ENCODE measurements at places on chromosomes 12 and 14.
A peak's percentile ranks its signal among the peaks of the same experiment; 100 is the strongest.

DNA sequence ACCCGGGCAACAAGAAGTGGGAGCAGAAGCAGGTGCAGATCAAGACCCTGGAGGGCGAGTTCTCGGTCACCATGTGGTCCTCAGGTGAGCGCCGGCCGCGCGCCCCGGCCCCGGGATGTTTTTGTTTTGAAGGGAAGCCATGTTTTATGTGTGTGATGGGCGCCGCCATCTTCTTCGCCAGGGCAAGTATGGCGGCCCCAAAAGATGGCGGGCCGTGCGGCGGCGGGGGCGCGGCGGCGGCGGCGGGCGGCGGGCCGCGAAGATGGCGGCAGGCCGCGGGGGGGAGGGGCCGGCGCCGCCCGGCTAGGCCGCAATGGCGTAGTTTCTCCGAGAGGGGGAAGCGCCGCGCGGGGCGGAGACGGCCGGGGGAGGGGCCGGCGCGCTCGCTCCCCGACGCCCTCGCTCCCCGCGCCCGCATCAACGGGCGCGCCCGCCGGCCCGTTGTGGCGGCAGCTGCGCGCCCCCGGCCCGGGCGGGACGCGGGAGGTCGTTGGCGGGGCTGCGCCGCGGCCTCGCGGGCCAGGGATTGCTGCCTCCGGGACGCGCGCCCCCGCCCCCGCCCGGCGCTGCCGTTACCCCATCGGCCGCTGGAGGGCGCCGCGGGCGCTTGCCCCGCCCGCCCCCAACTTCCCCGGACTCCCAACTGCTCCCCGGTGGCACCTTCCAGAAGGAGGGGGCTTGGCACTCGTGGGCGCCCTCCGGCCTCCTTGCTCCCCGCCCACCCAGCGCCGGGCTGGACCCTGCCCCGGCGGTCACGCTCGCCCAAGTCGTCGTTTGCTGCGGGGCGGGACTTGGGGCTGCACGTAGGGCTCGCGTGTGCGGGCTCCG, 1.1 kb downstream of the YY1 start:
- peak; percentile 90 for DNase-seq

DNA sequence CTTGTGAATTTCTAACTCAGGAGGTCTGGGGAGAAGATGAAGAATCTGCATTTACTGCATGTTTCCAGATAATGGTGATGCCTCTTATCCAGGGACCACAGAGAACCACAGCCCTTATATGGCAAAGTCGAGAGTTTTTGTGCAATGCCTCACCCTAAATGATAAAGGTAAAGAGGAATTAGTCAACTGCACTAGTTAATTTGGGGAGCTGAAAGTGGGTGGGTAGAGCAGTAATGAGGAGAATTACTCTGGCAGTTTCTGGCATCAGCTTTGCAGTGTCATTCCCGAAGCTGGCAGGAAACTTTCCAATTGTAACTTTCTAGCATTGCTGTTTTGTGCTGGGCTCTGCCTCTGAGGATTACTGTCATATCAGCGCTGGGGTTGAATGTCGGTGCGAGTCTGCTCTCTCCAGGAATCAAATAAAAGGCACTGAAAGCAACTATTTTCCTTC, 10.3 kb downstream of the EGLN3 start:
- no peak for DNase-seq

DNA sequence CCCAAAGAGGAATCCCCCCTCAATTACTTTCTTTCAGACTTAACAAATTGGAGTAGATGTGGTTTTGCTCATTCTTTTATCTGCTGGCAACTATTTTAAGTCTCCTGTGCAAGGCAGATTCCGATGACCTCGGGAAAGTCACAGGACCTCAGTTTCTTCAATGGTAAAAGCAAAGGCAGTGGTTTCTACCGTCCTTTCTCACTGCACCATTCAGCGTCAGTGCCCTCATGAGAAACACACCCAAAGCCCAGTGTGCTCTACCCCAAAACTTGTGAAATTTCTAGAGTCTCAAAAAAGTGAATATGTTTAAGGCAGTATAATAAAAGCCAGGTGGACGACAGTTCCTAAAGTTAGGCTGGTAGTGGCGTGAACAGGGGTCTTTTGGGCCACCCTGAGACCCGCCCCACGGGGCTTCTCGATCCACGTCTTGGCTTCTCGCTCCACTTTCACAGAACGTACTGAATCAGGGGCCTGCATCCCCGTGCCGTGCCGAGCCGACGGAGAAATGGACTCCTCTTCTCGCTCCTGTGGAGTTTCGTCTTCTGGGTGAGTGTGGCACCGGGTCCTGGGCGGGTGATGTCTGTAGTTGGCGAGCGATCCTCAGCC, 1.3 kb upstream of the ARHGAP5 start:
- DNase-seq, result no peak

DNA sequence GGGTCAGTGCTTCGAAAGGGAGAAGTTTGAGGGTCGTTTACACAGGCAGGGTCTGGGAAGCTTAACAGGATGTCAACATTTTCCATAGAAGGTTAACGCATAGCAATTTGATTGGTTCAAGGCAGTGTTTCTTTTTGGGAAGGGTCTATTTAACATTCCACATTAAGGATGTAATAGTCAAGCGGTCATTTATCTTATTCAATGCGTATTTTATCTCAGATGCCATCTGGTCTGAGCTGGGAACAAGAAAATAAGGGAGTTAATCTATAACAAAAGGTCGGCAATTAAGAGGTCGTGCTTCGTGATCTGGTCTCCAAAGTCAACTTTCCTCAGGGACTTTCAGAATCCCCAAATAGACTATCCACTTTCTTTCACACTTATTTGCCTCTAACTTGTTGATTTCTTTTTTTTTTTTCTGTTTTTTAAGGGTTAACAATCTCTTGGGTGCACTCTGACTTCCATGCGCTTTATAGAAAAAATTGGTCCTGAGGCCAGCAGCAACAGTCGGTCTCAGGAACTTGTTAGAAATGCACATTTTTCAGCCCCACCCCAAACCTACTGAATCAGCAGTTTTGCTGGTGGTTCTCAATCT, 550 bp upstream of the RESF1 start:
- no peak for DNase-seq

- DNase-seq, result no peak
These were observed 18.7 kb upstream of the CREBL2 start for GRCh38 chr12:12592930-12593329.

GRCh38 chr12:49808686-49809380, 19.4 kb downstream of the NCKAP5L start:
- no peak for DNase-seq

GRCh38 chr12:17478908-17479673, 610.9 kb downstream of the RERGL start:
- DNase-seq, result no peak

GRCh38 chr14:41607966-41608663, 1.4 kb downstream of the LRFN5 start:
- peak; percentile 69 for DNase-seq

DNA sequence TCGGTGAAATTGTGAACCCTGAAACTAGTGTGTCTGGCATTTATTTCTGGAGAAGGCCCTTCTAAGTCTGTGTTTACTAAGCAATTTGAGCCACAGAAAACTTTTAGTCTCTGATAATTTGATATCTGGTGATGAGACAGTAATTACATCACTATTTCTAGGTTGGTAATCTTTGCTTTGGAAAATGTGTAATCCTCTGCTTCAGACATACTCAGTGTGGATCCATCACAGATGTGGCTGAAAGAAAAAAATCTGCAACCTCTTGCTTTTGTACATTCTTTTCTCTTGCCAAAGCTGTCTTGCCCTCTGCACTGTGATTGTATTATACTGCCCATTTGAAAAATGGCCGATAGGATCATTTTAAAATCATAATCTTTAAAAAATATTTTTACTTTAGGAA, 78.1 kb downstream of the PELI2 start:
- peak; percentile 53 for DNase-seq

DNA sequence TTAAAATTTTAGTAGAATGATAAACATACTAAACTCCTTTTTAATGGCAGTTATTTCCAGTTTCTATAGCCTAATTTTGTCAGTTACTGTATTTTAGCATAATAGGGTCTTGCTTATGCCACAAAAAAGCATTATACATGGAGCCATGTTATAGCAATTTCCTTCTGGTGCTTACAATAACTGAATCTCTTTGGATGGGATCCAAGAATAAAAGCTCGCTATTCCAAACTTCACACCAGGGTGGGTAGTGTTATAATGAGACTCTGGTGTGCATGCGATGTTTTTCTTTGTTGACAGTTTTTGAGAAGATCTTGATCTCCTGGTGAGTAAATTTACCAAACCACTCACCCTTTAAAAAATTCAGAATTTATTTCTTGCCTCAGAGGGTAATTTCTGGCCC, 90.4 kb upstream of the CCDC91 start:
- no peak for DNase-seq

GRCh38 chr12:51841727-51842126, 6.8 kb downstream of the FIGNL2 start:
- no peak for DNase-seq

DNA sequence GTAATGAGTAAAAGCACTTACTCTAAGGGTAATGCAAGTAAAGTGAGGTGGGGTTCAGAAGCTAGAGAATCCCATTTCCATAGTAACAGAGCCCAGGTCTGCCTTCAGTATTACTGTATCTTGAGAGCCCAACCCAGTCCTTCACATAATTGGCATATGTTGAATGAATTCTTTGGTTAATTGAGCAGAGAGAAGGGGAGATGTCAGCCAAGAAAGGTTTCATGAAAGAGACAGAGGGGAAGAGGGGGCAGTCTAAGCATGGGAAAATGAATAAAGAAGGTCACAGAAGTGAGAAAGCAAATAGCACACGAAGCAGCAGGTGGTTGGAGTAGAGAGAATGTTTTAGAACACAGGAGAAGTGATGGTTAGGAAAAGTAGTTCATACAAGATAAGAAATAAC, 371.1 kb downstream of the SEC23A start:
- peak; percentile 38 for DNase-seq
